ENCODE measurements at places on chromosomes 1 and 21. TPM values are rescaled to one million over a fixed set of nuclear protein-coding genes. Genes with fewer than 3 reads are reported as not detected.

Gene FCMR
- not detected for total RNA-seq

Gene H6PD
- 10.1 TPM for total RNA-seq

Gene TMEM240
- 8.8 TPM for total RNA-seq

DNA sequence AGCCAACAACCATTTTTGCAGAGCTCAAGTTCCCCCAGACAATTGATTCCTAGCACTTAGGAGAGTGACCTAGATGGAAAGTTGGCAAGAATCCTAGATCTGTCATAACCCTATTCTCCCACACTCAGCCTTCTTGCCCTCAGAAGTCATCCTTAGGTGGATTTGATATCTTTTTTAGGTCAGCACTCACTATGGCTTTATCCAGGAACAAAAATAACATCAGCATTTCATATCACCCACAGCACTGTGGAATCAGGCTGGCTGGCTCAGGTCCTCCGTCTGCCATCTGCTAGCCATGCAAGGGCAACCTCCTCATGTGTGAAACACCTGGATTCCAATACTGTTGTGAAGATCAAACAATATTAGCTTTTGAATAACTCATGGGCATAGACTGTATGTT lies 6.0 kb downstream of the DPT start:
- DNase-seq, result no peak

- DNase-seq, result peak; percentile 30
Observed at GRCh38 chr1:147627435-147628110, 42.8 kb downstream of the ACP6 start.

- no peak for DNase-seq
Observed at GRCh38 chr1:240435996-240436566, 175.9 kb downstream of the GREM2 start.

DNA sequence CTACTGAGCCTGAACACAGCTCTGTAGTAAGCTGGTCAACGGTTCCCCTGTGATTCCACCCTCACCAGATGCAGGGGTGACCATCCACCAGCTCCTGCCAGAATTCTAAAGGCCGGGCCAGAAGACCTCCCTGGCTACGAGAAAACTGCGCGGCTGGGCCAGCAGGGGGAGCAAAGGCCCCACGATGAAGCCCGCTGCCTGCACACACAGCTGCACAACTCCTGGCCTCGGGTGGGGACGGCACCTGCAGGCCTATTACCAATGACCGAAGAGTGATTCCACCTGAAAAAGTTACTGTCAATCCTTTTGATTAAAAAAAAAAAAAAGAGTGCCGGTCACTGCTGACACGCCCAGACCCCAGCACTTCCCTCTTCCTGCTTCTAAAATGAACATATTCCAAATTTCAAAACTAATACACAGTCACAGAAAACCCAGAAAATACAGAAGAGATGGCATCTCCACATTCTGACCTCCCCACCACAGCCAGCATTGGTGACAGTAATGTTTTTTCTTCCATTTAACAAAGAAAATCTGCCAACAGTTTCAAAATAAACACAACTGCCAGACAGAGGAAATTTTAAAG lies 49.8 kb upstream of the RIPK4 start:
- DNase-seq, result peak; percentile 26

- no peak for DNase-seq
Observed at GRCh38 chr1:63868268-63868781, 94.5 kb downstream of the ROR1 start.

GRCh38 chr1:110519125-110519810 lies at the start of gene KCNA10:
Gene KCNA10 (minus strand): TSS chr1:110519175. CDS start chr1:110518787, 388 bp downstream.
- DNase-seq, result no peak

- no peak for DNase-seq
Observed at GRCh38 chr21:29920938-29921337, 18.9 kb downstream of the GRIK1 start.

Measured in cerebellum (tissue), 4 donors.